H54 (cell line): ENCODE measurements at places on chromosomes 3 and 15.

GRCh38 chr3:13025778-13026518 lies 47.3 kb downstream of the IQSEC1 start:
- DNase-seq = no peak

GRCh38 chr3:49902511-49903345 lies 945 bp downstream of the MST1R start:
- DNase-seq = no peak

DNA sequence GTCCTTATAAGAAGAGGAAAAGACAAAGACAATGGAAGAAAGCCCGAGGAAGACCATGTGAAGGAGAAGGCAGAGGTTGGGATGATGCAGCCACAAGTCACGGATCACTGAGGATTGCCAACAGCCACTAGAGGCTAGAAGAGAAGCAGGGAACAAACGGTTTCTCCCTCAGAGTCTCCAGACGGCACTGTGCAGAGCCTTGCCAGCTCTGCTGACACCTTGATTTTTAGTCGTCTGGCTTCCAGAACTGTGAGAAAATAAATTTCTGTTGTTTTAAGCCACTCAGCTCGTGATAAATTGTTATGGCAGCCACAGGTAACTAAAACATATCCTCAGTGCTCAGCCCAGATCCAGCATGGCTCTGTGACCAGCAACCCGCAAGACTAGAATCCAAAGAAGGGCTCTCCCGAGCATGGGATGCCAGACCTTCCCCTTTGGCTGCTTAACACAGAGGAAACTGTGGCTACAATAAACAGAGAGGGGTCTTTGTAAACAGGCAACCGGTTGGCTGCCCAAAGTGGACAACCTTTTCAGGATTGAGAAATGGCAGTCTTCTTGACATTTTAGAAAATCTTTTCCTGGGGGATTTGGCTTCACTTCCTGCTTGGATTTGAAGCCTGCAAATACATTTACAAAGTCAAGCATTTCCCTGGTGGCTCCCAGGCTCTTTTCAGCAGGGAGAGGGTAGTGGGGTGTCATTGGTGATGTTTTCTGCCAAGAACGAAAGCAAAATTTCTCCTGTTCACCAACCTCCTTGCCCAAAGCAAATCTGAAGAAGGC lies 88.7 kb upstream of the ADPGK start:
- no peak for DNase-seq

DNA sequence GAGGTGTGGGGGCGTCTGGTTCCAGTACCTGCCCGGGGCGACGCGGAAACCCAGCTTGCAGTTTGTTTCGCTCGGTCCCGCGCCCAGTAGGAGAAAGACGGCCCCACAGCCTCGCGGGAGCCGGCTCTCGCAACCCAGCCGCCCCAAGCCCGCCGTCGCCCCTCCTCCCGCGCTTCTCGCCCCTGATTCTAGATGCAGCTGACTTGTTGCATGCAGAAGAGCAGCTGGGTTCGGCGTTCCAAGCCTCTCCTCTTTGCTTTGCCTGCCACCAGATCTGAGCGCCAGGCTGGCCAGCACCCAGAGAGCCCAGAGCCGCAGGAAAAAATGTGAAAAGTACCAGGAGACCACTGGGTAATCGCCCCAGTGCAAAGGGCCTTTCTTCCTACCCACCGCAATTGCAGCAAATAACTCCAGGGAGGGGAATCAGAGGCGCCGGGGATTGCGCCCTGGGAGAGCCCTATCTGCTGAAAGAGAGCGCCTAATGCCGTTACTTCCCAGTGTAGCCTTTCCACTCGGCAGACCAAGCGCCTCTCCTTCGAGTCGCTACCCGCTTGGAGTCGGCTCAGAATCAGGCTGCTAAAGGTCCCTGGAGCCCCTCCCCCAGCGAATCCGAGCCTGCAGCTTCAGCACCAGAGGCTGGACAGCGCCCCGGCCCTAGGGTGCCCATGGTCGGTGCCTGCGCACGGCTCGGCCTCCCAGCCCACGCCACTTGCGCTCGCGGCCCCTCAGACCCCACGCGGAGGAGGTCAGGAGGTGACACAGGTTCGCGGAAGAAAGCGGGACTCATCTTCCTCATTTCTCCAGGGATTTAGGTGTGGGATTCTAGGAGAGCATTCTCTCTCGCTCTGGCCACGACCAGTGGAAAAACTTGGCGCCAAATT lies 15.7 kb upstream of the AEN start:
- no peak for DNase-seq

DNA sequence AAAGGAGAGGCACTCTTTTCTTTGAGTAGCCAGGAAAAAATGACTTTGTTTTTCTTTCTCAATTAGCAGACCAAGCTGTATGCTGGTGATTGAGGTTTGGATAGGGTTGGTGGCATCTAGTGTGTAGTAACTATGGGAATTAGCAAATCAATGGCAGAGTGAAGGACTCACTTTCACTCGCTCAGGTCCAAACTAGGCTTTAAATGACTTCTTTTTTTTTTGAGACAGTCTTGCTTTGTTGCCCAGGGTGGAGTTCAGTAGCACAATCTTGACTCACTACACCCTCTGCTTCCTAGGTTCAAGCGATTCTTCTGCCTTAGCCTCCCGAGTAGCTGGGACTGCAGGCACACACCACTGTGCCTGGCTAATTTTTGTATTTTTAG lies 35.9 kb downstream of the PRKCI start:
- DNase-seq = no peak

GRCh38 chr15:83978588-83978987 lies 257.0 kb upstream of the GOLGA6L4 start:
- no peak for DNase-seq

- DNase-seq = no peak
Measured at GRCh38 chr3:172471903-172472302, 23.6 kb upstream of the GHSR start.
